ENCODE measurements at places on chromosomes 7 and 10.

GRCh38 chr10:14024329-14025202 is 306.2 kb downstream of the FRMD4A start:
- DNase-seq: no peak

DNA sequence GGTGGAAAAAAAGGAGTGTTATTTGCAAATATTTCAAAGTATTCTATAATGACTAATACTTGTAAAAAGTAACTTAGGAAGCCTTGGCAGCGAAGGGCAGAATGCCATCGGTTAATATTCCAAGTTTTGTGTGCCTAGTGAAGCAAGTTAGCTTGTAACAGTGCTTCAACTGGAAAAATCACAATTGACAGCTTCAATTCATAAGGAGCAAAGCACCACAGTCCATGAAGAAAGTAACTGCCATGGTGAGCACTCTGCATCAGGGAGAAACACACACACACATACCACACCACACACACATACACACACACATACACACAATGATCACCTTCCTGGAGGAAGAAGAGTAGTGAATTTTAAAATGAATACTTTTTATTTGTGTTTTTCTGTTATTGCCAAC is 298.3 kb downstream of the CNTNAP2 start:
- DNase-seq: no peak

- DNase-seq: no peak
Measured at GRCh38 chr7:46948716-46949115, 633.2 kb downstream of the TNS3 start.

DNA sequence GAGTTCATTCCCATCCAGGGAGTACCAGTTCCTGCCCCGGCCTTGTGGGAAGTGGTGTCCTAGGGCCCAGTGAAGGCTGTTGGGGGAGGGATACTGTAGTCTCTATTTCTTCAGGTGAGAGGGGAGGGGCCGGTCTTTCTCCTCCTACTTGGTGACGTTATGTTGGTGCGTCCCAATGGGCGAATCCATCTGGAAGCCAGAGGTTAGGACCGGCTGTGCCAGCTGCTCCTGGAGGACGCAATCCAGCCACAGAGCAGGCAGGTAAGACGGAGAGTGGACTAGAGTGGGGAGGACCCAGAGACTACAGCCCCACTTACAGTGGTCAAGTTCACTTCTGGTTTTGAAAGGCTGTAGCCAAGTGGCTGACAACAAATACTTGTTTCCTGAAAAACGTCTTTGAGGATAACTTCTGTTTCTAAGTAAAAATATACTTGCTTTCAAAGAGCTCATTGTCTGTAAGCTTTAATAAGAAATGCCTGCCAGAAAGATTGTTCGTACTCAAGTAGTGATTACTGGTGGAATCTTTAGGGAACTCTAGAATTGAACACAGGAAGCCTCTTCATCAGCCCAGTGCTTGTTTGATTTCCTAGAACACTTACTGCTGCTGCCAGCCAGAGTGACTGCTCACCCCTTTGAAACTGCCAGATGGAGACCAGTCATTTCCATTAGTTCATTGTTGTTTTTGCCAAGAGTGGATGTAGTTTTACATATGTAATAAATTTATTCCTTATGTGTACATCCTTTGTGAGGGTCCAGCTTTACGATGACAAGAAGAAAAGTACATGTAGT is 25.4 kb downstream of the RBM33 start:
- peak; percentile 56 for DNase-seq

DNA sequence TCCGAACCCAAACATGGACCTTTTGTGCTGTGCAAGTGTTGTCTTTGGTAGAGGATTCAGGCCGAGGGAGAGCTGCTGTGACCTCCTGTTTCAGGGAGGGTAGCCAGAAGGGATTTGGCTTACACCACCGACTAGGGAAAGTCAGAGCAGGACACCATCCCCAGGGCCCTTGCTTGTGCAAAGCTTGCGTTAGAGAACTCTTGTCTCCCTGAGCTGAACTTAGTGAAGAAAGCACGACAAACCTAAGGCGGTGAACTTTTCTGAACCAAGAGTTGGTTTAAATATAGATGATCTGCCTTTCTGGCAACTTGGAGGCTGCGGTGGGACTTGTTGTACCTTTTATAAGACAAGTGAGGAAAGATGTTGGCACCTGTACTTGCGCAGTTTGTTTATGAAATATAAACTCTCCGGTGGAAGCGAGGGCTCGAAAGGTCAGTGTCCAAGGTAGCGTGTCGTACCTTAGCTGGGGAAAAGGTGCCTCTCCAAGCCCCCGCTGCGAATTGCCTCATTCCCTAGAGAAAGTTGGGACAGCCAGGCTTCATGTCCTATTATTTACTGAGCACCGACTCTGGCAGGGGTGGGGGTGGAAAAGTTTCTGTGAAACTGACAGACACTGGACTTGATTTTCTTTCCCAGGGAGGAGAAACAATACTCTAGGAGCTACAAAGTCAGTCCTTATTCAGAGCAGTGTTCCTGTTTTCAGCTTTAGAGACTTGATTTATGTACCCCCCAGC is 31.6 kb downstream of the WBP1L start:
- DNase-seq: no peak

DNA sequence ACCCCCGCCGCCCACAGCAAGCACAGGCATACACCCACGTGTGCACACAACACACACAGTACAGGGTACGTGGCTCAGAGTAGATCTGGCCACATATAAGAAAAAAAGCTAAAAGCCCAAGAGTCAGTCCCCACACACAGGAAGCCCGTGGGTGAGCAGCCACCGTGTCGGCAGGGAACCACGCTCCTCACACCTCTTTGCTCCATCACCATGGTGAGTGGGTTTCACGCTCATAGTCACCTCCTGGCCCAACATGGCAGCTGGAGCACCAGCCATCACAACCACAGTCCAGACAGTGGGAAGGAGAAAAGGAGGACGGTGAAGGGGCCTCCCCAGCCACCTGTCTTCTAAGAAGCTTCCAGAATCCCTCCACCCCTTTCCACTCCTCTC is 76.0 kb upstream of the PDGFA start:
- no peak for DNase-seq

Data from fibroblast of skin of right quadriceps (primary cell).